ENCODE measurements at places on chromosomes 1 and 21.

GRCh38 chr1:102588536-102588935 is 519.8 kb downstream of the COL11A1 start:
- no peaks in the 10 kb centered on the region for H3K36me3 ChIP-seq
- no peak overlapping the region for H3K4me3 ChIP-seq
- no peak for DNase-seq
- no peak overlapping the region for H3K27ac ChIP-seq

DNA sequence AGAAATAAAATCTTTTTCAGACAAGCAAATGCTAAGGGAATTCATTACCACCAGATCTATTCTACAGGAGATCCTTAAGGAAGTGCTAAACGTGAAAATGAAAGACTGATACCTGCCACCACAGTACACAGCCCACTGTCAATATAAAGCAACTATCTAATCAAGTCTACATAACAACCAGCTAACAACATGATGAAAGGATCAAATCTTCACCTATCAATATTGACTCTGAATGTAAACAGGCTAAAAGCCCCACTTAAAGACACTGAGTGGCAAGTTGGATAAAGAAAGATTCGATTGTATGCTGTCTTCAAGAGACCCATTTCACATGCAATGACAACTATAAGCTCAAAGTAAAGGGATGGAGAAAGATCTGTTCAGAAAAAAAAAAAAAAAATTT is 492.4 kb downstream of the COL11A1 start:
- H3K27ac ChIP-seq: no peak overlapping the region
- no peaks in the 10 kb centered on the region for H3K36me3 ChIP-seq
- DNase-seq: no peak
- H3K4me1 ChIP-seq: peaks cover 5% of the 10 kb centered on the region

DNA sequence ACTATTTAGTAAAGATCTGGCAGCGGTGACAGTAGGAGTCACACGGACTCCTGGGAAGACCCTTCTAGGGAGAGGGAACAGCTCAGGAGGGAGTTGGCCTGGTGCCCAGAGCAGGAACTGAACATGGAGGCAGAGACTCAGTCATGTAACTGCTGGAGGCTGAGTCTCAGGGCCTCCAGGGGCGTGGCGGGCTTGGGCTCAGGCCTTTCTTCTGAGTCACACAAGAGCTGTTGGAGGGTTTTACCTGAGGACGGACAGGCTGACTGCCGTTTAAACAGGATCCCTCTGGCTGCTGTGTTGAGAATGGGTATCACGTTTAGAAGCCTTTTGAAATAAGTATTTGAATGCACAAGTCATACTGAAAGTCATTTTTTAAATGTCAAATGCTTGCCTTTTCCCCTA is 7.2 kb upstream of the ETS2 start:
- peaks cover 9% of the 10 kb centered on the region for H3K4me1 ChIP-seq
- no peak overlapping the region for H3K27ac ChIP-seq
- DNase-seq: peak; percentile 75
- H3K27me3 ChIP-seq: no peaks in the 10 kb centered on the region

DNA sequence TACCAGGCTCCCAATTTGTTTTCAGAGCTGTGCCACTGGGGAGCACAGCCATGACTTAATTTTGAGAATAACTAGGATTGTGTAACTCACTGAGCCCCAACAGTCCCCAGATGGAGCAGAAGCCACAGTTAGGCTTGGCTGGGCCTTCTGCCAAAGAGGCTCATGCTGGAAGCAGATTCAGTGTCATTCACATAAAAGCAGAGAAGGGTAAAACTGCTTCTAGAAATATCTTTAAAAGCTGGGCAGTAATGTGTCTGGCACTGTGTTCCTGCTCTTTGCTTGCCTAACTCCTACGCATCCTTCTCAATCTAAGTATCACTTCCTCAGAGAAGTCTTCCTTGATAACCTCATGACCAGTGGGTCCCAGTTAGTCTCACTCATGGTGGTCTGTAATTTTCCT is 20.3 kb downstream of the STK40 start:
- peaks cover 70% of the 10 kb centered on the region for H3K36me3 ChIP-seq
- no peak overlapping the region for H3K4me3 ChIP-seq
- H3K27ac ChIP-seq: peak overlapping the region; percentile 95

DNA sequence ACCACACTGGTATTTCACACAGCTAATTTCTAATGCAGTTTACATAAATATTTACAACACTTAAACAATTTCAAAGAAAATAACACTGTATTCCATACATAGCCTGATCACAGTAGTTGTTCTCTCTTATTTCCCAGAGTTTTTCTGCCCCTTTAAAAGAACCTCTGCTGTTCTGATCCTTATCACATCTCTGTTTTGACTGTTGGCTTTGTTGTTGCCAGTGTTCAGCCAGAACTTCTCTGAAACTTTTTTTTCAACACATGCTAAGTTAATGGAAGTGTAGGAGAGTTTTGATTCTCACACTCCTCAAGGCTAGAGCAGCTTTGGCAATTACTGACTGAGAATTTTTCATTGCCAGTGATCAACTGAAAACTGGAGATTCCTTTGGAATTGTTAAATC is 11.1 kb downstream of the SELE start:
- H3K27me3 ChIP-seq: no peaks in the 10 kb centered on the region
- H3K4me3 ChIP-seq: no peak overlapping the region
- no peak overlapping the region for H3K27ac ChIP-seq

DNA sequence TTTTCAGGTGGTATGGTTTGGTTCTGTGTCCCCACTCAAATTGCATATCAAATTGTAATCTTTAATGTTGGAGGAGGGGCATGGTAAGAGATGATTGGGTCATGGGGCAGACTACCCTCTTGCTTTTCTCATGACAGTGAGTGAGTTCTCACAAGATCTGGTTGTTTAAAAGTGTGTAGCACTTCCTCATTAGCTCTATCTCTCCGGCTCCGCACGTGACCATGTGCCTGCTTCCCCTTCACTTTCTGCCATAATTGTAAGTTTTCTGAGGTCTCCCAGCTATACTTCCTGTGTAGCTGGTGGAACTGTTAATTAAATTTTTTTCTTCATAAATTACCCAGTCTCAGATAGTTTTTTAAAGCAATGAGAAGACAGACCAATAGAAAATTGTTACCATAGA is 843.2 kb downstream of the AMY1C start:
- H3K4me1 ChIP-seq: peaks cover 5% of the 10 kb centered on the region
- no peak for DNase-seq
- H3K27me3 ChIP-seq: no peaks in the 10 kb centered on the region
- H3K4me3 ChIP-seq: no peak overlapping the region
- H3K27ac ChIP-seq: no peak overlapping the region
- H3K36me3 ChIP-seq: no peaks in the 10 kb centered on the region

DNA sequence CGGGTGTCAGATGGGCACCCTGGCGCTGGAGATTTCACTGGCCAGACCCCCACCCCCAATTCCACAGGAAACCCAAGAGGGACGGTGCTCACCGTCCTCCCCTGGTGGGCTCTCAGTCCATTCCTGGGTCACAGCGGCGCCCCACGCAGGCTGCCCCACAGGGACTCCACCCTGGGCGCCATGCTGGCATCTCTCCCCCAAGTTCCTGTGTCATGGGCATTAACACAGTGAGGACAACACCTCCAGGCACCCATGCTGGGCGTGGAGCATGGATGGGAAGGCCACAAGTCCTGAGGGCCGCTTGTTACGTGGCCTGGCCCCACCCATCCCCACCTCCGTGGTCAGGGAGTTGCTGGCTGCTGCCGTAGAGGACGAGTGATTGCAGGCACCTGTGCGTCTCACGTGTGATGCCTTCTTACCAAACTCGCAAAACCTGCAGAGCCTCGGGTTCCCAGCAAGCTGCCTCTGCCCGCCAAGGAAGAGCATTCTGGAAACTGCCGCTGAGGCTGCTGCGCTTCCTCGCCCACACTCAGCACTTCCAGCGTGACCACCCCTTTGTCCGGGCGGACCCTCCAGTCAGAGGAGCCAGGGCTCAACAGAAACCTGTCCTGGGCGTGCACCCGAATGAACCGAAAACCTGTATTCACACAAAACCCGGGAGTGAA is 60.3 kb downstream of the SLX9 start:
- no peak overlapping the region for H3K27ac ChIP-seq
- H3K36me3 ChIP-seq: no peaks in the 10 kb centered on the region
- no peaks in the 10 kb centered on the region for H3K27me3 ChIP-seq

DNA sequence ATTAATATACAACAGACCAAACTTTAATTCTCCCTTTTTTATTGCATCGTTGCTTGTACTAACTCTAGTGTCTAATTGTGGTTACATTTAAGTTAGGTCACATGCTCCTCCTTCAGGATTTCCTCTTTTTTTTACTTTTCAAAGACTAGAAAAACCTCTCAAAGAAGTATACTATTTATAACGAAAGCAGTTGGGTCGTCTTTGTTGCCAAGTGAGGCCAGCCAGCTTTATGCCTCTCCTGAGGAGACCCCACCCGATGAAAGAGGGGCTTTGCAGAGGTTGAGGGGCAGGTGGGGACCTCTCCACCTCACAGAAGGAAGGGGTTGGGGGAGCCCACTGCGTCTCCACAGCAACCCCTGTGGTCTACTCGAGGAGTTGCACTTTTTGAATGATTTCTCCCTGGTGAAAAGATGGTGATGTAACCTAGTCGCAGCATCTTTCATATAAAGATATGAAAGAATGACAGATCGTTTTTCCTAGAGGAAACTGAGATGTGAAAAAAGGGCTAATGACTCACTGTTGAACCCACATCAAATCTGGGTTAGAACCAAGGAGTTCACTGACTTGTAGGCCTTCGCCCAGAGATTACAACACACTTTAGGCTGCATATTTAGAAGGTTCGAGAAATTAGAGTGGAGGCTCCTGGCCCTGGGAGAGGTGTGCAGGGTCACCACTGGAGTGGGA is 6.4 kb downstream of the TGFB2 start:
- no peak overlapping the region for H3K4me3 ChIP-seq
- H3K27ac ChIP-seq: no peak overlapping the region
- peak; percentile 65 for DNase-seq
- peaks cover 23% of the 10 kb centered on the region for H3K27me3 ChIP-seq
- H3K36me3 ChIP-seq: no peaks in the 10 kb centered on the region
- H3K4me1 ChIP-seq: no peaks in the 10 kb centered on the region

DNA sequence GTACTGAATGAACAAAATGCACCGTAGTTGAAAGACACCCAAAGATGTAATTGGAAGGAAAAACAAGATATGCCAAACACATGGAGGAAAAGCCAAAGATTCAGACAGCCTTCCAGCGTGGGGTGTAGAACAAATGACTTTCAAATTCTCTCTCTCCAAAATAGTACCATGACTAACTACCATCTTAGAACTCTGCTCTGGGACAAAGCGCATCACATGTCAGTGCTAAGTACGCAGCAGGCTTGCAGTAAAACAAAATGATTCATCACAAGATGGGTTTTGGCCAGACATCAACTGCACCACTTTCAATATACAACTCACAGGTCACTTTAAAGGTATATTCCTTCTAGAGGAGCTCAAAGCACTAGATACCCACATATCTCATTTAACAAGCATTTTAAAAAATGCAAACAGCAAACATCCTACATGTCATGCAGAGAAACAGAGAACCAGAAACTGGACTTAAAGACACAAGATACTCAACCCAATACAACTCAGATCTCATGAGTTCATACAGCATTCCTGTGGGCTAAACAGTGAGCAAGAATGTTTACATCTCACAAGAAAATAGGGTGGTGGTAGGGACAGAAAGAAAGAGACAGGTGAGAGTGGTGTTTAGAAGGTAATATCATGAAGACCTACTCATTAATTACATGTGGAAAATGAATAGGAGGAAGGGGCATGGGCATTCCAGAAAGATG is 75.7 kb downstream of the BCAR3 start:
- H3K27me3 ChIP-seq: no peaks in the 10 kb centered on the region
- DNase-seq: peak; percentile 6
- no peak overlapping the region for H3K4me3 ChIP-seq
- H3K36me3 ChIP-seq: peaks cover 49% of the 10 kb centered on the region
- H3K4me1 ChIP-seq: peaks cover 18% of the 10 kb centered on the region
- H3K27ac ChIP-seq: no peak overlapping the region

- H3K4me3 ChIP-seq: no peak overlapping the region
- no peaks in the 10 kb centered on the region for H3K4me1 ChIP-seq
- no peaks in the 10 kb centered on the region for H3K36me3 ChIP-seq
- H3K27me3 ChIP-seq: no peaks in the 10 kb centered on the region
- H3K27ac ChIP-seq: no peak overlapping the region
Observed at GRCh38 chr1:23989263-23989662, 9.1 kb upstream of the SRSF10 start.

DNA sequence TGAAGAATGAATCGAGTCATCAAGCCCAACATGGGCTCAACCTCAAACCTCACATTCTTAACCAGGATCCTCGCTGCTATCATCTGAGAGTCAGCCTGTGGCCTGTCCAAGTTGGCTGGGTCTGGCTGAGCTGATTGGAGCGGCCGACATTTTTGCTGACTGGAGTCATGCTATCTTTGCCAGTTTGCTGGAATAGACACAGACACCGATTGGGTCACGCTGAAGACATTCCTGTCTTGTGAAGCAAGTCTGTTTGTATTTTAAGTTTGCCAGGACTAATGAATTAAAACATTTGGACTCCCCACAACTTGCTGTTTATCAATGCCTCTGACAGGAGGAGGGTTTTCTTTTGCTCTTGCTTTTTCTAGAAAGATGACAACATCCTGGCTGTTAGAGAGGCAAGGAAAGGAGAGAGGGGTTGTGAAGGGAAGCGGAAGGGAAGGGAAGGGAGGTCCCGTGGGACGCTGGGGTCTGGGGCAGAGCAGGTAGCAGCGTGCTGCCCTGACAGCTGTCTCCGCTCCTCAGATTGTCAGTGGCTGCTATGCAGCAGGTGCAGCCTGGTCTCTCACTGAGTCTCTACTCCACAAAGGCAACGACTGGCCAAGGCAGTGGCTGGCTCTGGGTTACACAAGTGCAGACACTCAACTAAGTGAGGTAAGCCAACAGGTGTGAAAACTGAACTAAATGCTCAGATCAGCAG is at the start of gene MAP3K7CL:
TSS of gene MAP3K7CL (plus strand) at position 375 of the 700 bp plus-strand sequence. CDS start 2,701 bp downstream, outside the sequence.
- H3K27ac ChIP-seq: no peak within 1 kb of the TSS
- no peak for DNase-seq
- H3K4me1 ChIP-seq: no peaks in the 10 kb centered on the region
- H3K27me3 ChIP-seq: no peaks in the 10 kb centered on the region
- H3K36me3 ChIP-seq: no peaks in the 10 kb centered on the region

DNA sequence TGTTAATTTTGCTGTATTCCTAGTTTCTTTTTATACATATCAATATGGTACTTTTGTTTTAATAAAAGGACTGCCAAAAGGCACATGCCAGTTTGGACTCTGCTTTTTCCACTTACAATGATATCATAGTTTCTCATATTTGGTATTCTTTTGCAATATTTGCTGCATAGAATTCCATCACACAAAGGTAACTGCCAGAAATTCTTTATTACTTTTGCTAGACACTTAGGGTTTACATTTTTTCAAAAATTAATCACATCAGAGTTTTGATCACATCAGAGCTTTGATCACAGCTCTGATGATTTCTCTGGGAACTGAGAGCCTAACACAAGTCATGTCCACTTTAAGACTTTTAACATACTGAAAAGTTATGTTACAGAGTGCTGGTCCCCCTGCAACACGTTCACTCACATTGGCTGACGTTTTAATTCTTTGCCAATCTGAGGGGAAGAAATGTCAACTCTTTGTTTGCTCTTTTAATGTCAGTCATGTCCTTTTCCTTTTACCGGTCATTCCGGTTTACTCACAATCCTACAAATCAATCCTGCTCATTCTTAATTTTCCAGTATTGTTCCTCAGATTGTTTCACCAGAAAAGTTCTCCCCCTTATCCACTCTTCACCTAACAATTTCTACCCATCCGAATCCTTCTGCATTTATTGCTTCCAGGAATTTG is 1.1 kb upstream of the CD46 start:
- H3K4me3 ChIP-seq: peak overlapping the region; percentile 91
- no peak overlapping the region for H3K27ac ChIP-seq
- DNase-seq: no peak
